ENCODE measurements at places on chromosomes 1 and 21.

DNA sequence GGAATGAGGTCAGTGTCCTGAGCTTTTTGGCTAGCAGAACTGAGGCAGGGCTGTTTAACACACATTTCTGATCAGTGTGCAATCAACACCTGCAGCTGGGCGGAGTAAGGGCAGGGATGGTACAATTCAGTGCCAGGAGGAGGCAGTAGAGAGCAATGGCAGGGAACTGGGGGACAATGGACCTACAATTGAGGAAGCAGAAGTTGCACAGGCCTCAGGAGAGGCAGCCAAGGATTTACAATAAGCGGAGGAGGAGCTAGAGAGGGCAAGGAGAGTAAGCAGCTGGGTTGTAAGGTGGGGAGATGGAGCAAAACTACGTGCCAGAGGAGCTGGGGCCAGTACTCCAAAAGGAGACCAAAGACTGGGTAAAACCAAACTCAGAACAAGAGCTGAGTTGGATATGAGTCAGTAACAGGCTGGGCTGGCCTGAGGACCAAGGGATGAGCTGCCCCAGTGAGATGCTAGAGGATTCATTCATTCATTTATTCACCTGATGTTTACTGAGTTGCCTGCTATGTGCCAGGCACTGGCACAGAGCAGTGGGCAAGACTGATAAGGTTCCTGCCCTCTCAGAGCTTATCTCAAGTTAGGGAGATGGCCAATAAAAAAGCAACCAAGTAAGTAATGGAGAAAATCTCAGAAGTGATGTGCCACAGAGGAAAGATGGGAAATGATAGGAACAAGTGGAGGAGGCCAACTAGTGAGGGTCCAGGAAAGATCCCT, 10.4 kb upstream of the GALE start:
- DNase-seq = peak; percentile 55

DNA sequence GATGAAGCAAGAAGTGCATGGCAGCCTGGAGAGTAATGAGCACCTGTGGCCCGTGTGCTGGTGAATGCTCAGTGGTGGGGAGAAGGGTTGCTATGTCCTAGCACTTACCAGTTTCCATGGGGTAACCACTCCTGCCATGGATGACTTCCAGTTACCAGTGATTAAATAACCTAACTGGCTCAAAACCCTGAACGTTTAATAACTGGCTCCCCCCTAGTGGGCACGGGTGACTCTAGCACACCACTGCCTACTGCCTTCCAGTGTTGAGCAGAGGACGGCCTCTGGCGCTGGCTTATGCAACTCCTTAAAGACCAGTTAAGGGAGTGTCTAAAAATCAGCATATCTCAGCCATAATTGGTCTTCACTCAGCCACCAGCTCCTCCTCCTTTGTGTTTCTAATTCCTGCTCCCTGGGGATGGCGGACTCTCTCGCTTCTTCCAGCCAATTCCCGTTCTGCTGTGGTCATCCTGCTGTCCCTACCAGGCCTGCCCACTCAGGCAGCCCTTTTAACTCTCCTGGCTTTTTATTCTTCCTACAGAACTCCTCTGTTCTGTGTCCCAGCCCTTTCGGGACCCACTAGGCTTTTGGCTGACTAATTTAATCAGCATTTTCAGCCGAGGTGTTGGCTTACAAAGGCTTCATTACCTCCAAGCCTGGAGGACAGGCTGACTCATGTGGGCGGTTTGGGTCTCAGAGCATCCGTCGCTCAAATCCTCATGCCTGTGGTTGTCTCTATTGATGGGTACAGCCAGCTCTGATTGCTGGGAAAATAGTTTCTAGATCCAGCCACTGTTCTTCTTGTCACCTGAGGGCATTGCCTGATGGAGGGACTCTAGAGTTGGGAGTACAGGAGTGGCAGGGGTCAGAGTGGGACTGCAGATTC, 332.4 kb downstream of the CAMTA1 start:
- no peak for DNase-seq

- DNase-seq = no peak
Observed at GRCh38 chr1:59162665-59163064, 134.2 kb upstream of the FGGY start.

GRCh38 chr1:204201348-204202040, 5.2 kb upstream of the KISS1 start:
- DNase-seq = no peak

DNA sequence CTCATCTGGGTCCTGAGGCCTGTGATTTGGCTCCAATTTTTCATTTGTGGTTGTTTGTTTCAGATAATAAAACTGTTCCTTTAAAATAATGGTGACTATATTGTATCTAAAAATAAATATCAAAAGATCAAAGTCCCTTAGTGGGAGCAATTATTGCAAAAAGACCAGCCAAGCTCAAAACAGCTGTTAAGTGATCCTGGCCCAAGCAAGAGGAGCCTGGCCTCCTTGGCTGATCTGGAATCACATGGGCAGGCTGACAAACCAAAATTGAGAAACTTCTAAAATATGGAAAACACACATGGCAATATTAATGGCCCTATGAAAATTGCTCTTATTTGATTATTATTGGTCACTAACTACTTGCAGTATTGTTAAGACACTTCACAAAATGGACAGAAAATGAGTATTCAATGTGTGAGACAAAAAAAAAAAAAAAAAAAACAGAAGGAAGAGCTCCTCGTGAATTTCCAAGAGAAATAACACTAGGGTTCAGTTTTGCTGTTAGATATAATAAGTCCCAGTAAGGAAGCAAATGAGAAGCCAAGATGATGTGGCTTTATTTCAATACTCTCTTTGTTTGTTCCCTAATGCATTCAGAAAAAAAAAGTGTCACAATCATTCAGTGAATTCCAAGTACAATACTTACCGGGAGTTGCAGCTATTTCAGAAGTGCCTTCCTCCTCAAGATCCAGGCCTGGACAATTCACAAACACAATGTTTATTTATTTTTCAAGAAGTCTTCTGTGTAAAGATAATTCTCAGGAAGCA, 105.1 kb downstream of the SEC16B start:
- DNase-seq = no peak

DNA sequence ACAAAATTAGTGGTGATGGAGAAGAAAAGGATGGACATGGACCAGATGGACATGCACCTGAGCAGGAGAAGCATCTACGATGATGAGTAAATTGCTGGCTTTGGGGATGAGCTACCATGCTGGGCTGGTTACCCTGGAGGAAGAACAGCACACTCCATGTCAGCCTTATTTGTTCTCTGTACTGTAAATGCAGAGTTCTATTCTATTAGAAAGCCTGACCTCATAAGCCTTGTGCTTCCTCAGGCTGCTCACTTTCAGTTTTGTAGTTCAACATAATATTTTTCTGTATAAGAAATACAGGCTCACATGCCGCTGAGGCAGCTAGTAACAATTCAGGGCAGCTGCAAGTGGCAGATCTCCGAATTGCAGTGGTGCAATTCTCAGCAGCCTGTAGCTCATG, 249.6 kb downstream of the PLA2G4A start:
- DNase-seq = no peak

GRCh38 chr1:218942431-218942830, 231.2 kb upstream of the LYPLAL1 start:
- no peak for DNase-seq

DNA sequence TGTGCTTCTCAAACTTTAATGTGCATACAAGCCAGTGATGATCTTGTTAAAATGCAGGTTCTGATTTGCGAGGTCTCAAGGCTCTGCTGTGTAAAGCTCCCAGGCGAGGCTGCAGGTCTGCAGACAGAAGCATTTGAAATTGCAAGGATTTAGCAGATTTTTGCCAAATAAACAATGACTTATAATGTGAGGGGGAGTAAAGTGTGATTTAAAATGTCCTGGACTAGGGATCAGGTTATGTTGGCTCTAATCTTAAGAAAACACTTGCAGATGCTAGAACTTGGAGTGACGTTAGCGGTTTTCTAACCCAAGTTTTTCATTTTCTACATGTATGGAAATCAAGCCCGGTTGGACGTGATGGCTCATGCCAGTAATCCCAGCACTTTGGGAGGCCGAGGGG, 16.2 kb upstream of the ACTN2 start:
- no peak for DNase-seq

GRCh38 chr21:24729568-24729967, 877.7 kb downstream of the MRPL39 start:
- DNase-seq = no peak

DNA sequence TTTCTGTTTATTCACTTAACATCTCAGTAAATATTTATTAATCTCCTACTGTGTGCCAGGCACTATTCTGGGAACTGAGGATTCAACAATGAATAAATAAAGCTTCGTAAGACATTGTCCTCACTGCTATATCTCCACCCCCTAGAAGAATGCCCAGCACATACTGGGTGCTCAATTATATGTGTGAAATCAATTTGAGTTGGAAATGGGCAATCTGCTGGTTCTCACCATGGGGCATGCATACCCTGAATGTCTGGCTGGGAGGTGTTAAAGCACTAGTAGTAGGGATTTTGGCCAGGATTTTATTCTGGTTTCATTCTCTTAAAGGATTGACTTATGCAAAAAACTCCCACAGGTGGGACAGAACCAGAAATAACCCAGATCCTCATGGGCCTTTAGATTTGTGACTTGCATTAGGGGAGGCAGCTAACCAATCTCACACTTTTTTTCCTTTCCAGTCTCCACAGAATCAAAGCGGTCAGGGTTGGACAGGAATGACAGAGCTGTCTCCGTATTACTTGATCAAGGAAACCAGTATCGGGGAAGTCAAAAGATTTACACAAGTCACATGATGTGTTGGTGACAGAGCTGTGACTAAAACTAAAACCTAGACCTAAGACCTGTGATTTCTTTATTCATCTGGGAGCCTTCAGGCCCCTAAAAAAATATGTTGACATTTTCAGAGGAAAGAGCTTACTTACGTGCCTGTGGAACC, 12.8 kb downstream of the GFI1 start:
- no peak for DNase-seq

GRCh38 chr1:53593758-53594380, 134.7 kb downstream of the DMRTB1 start:
- no peak for DNase-seq

- DNase-seq = no peak
Observed at GRCh38 chr1:150149271-150150132, at the start of gene PLEKHO1. Gene PLEKHO1 (plus strand): TSS chr1:150149916. CDS start chr1:150150258, 342 bp downstream.

DNA sequence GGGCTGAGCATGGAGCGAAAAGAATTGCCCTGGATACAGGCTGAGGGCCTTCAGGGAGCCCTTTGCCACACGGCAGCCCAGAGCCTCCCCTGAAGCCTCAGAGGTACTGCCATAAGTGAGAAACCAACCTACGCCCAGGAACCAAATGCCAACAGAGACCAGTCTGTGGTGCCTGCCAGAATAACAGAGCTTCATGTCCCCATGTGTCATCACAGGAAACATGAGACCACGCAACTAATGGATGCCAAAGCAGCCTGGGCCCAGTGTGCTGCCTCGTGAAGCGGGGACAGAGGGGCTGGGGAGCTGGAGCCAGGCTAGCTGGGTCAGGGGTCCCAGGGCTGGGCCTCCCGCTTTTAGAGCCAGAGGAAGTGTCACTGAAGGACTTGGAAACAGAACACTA, 18.7 kb upstream of the STUM start:
- no peak for DNase-seq

DNA sequence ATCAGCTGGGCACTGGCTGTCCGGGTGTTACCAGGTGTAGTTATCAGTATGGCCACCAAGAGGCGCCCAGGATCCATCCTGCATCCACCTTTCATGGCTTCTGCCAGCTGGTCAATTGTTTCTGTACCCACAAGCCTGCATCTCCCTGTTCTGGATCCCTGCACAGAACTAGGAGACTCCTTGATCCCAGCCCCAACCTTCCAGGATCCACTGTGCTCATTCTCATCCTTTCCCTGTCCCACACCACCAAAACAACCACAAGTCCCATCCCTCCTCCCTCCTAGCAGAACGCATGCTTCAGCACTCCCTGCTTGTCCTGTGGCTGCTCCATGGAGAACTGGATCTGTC, 27.2 kb upstream of the FOXE3 start:
- DNase-seq = peak; percentile 34

DNA sequence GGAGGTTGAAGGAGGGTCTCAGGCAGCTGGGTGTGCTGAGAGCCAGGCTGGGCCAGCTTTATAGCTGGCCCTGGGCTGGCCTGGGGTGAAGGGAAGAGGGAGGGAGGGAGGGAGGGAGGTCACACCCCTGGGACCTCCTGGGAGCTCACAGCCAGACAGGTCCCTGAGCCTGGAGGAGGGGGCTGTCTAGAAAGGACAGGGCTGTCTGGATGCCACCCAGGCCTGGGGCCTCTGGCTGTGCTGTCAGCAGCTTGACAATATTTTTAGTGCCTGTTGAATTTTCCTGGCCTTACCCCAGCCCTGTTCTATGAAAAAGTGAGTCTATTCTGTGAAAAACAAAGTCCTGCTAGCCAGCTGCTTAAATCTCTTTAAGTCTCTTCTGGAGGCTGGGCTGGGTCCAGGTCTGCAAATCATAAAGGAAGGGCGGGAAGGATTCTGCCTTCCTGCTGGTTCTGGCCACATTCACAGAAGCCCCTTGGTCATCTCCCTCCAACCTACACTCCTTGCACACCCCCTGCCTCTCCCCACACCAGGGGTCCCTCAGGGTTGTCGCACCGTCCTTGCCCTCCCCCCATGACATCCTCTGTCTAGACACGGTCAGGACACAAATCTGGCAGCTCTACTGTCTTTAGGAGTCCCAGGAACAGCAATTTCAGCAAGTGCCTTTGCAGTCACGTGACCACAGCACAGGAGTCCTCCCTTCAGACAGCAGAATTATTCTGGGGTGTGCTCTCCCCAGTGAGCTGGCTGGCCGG, at the start of gene LEFTY2:
Gene LEFTY2, minus strand, starts transcription at position 34 of the 755 bp plus-strand sequence. CDS start 80 bp downstream, outside the sequence.
- no peak for DNase-seq

GRCh38 chr21:46425571-46425970, 33.1 kb upstream of the DIP2A start:
- no peak for DNase-seq

GRCh38 chr1:22861764-22862440, 110.8 kb downstream of the LACTBL1 start:
- no peak for DNase-seq

DNA sequence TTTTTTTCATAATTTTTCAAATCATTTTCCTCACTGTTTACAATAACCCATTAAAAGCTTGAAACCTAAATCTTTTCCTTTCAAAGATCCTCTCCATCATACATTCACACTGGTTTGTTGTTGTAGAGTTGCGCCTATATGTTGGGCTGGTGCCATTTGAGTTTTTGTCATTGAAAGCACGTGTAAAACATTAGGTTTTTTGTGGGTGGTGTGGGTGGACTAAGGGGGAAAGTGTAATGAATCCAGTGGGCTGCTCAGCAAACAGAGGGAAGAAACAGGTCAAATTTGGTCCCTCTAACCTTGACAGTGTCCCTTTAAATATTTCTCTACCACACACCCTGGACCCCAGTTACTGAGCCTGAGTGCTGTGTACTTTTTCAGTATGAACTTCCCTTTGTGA, 46.8 kb downstream of the KDM1A start:
- DNase-seq = no peak

DNA sequence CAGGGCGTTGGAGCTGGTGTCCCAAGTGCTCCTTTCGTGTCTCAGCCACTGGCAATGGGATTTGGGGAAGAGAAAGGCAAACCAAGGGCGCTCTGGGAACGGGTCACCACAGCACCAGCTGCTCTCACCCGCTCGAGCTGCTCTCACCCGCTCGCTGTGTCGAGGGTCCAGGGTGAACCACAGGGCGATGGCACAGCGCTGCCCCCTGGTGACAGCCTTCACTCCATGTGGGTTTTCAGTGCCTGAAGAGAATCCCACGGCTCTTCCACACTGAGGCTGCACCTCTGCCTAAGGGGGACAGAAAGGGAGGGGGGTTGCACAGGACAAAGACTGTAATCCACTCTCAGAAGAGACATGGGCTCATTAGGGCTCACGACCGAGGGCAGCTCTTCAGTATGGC, 7.1 kb upstream of the CLDN19 start:
- DNase-seq = no peak
